ENCODE measurements at places on chromosomes 1 and 21.

DNA sequence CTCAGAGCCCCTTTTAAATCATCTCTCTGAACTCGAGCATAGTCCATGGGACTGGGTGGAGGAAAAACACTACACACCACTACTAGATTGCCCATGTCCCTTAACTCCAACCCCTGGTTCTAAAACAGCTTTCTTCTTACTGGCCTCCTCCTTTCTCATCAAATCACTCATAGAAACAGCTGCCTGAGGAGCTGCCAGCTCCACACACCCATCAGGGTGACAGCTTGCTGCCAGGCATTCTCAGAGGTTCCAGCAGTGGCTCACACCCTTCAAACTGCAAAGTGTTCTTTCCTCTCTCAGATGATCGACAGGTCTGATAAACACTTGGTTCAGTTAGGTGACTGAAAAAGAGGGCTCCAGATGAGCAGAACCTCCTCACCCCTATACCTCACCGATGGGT, 543.0 kb upstream of the PLXNA2 start:
- DNase-seq = no peak

GRCh38 chr1:245779797-245780755, 625.3 kb downstream of the KIF26B start:
- no peak for DNase-seq

- no peak for DNase-seq
Observed at GRCh38 chr1:8667869-8668594, 149.4 kb downstream of the RERE start.

- DNase-seq = no peak
Observed at GRCh38 chr1:78153092-78153736, 107.4 kb downstream of the GIPC2 start.

DNA sequence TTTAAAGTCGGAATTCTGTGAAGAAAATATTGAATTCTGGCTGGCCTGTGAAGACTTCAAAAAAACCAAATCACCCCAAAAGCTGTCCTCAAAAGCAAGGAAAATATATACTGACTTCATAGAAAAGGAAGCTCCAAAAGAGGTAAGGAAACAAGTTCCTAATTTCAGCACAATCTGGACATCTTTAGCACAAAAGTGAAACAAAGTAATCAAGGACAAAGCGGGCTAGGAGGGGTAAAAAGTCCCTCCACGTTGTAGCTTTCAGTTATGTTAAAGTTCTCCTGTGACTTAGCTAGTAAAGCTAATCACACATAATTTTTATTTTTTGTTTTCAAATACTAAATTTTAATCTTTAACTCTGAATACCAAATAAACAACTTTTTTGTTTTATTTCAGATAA, 2.2 kb downstream of the RGS2 start:
- DNase-seq = no peak

GRCh38 chr1:180163041-180163440, 8.4 kb downstream of the QSOX1 start:
- DNase-seq = no peak

DNA sequence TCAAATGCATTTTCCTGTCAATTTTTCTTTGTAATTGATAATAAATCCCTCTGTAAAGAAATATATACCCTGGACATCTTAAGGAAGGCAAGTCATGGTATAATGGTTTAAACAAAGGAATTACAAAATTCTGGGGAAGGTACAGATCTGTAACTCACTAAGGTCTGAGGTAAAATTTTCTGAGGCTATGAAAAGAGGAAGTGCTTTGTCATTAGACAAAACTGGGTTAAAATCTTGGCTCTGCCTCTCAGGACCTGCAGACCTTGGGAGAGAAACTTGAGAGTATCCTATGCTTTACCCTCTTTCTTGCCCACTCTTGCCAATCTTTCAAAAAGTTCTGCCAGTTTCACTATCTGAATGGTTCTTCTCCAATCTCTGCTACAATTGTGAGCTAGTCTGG, 26.8 kb upstream of the BEND5 start:
- DNase-seq = no peak

GRCh38 chr1:183622013-183622412, 13.6 kb downstream of the ARPC5 start:
- DNase-seq = no peak

GRCh38 chr1:4061521-4062031, 161.5 kb upstream of the C1orf174 start:
- no peak for DNase-seq

GRCh38 chr1:204673909-204674649, 11.5 kb downstream of the LRRN2 start:
- no peak for DNase-seq

DNA sequence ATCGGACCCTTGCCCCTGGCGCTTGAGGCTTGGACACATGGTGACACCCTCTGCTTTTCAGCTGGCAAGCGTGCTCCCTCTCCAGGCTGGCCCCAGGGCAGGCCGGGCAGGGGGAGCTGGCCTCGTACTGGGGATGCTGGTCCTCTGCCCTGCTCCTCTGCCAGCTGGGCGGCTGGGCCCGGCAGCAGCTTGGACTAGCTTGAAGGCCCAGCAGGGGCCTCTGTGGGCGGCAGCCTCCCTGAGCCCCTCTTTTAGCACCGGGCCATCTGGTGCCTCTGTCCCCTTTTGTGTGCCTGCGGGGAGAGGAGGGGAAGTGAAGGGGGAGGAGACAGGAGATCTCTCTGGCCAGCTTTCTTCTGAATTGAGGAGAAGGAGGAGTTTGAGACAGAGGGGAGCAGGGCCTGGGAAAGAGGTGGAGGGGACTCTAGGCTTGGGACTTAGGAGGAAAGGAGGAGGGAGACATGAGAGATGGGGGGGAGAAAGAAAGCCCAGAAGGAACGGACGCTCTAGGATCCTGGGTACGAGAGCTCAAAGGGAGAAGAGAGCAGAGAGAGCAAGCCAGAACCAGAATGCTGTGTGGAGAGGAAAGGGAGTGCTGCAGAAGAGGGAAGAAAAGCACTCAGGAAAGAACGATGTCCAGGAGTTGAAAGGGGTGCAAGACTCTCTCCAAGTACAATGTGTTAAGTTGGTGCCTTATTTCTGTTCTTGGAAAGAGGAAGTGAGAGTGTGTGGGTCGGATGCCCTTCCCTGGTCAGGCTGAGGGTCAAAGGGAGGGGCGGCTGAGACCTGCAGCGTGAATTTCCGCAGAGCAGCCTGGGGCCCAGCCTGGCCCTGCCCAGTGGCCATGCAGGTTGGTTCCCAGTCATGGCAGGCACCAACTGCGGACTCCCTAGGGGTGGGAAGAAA, 40.3 kb downstream of the IER5 start:
- DNase-seq = no peak

- no peak for DNase-seq
Observed at GRCh38 chr1:244280859-244281258, 170.8 kb downstream of the ADSS2 start.

DNA sequence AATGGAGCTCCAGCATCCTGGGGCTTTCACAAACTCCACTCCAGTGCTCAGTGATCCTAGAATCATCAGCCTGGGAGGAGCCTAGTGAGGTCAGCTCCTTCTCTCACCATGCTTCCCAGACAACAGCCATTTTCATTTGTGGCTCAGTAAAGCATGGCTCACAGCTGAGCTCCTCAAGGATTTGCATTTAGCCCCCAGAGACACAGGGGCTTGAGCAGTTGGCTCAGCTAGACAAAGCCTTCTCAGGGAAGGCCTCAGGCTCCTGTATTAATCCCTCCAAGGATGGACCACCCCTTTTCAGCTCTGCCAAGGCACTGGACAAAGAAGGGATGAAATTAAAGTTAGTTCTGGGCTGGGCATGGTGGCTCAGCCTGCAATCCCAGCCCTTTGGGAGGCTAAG, 39.5 kb downstream of the ERI3 start:
- no peak for DNase-seq

- DNase-seq = no peak
Observed at GRCh38 chr1:37722181-37723071, 30.1 kb downstream of the CDCA8 start.

- no peak for DNase-seq
Observed at GRCh38 chr1:100718581-100718980, 961 bp upstream of the VCAM1 start.

- no peak for DNase-seq
Observed at GRCh38 chr1:179754041-179754624, 11.0 kb downstream of the FAM163A start.

DNA sequence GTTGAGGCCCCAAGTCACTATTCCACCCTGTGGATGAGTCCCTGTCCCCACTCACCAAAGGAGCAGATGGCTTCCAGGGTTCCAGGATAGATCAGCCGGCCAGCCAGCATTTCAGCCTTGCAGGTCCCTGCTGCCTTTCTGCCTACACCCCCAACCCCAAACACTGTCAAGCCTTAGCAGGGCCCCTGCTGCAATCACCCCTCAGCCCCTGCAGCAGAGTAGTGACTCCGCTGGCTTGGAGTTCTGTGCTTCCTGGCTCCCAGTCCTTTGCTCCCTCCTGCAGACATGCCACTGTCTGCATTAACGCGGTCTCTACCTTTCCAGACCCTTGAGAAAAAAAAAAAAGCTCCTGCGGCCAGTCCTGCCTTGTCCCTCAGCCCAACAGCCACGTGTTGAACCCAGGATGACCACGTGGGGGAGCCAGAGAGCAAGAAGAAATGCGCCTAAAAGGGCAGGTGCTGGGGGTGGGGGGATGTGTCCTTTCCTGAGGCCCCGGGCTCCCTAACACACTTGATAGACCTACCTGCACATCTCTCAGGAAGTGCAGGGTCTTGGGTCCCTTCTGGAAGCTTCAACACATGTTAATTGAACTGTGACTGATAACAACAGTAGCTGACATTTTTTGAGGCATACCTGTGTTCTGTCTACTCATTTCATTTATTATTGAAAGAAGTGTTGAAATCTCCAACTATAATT, 37.4 kb downstream of the RASSF5 start:
- DNase-seq = peak; percentile 58

DNA sequence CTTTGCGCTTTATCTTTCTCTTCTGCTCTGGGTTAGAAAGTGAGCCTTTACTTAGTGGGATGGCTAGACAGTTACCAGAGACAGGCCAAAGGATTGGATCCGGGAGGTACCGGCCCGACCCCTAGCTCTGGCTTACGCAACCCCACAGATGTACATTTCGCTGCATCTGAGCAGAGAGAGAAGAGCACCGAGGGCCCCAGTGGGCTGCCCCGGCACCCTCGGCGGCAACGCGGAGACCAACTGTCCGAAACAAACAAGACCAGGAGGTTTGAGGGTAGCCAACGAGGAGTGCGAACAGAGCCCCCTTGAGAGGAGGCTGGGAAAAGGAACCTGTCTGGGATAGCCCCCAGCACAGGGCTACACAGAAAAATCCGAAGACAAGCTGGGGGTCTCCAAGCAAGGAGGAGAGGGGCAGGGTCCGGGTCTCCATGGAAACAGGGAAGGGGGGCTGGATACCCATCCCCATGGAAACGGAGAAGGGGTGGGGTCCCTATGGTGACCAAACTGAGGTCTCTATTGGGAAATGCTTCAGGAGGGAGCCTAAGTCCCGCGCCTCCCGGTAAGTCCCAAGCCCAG, 373 bp downstream of the MTF1 start:
- DNase-seq = no peak

DNA sequence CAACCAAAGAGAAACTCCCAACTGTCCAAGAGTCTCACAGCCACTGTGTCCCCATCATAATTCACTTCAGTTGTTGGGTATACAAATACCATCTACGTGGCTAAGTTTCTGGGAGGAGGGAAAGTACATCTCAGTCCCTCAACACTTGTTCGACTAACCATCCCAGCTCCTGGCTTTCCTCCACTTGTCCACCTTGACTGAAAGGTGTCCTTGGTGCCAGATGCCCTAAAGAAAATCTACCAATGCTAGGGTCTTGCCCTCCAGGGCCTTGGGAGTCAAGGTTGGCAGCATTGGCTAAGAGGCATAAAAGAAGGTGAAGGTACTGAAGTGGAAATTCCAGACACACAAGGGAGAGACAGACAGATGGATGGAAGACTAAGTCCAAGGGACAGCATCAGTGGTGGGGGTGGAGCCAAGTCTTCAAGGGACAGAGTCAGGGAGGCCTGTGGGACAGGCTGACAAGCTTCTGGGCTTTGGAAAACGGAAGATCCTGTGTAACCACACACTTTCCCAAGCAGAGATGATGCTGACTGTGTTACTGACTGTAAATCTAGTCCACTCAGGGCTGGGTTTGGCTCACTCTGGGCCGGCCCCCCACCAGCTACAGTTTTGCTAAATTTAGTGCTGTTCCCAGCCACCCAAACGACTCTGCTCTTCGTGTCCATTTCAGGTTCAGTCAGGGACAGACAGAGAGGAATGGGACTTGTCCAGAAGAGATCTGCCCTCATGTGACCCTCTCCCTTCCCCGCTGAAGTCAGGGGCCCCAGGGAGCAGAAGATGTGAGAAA, 60.1 kb downstream of the CD34 start:
- DNase-seq = no peak

DNA sequence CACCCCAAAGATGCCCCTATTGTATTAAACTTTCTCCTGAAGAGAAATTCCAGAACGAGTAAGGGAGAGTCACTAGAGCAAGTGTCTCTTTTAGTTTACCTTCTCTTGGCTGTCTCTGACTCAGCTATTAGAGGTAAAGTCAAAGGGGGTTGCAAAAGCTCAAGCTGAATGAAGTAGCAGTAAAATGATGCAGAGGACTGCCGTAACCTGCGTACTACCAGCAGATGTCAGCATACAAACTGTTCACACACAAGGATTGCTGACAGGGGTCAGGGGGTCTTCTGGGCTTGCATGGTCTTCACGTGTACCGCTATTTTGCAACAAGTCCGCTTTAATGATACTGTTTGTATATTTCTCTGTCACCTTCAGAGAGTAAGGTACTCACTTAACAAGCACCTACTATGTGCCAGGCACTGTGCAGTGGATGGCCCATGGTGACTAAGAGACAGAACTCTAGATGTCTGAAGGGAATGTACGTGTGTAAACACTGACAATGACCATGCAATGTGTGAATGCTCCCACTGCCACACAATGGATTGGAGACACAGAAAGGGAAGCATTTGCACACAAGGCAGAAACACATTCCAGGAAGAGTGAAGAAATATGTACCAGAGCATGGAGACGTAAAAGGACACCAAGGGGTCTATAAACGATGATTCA, 34.9 kb downstream of the CHML start:
- no peak for DNase-seq

DNA sequence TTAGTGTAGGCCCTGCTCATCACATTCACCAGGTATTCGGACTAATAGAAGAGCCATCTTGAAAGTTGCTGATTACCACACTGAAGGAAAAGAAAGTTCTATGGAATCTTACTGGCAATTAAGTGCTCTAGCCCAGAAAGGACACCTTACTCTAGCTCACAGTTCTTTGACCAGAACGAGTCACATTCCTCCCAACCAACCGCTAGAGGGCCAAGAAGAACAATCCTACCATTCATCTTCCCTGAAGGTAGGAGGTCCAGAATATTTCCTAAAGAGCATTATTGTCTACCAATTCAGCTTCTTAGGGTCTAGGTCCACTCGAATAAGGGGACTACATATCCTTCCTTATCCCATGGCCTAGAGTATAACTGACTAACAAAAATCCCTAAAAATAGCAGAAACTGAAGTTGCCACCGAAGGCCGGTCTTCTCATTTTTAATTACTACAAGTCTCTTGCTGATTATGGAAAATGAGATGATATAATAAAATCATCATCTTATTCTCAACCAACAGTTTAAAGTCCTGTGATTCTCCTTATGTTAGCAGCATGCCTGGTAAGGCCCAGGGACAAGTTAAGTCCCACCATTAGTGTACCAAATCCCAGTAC, 2.7 kb upstream of the FMO1 start:
- no peak for DNase-seq
